Renal cortex interstitium (tissue), 15 donors: ENCODE measurements at places on chromosomes 6 and 20. TPM values are rescaled to one million over a fixed set of nuclear protein-coding genes. Genes with fewer than 3 reads are reported as not detected.

The KIF13A gene
- polyA plus RNA-seq: 34.6 TPM

The SIRPB1 gene
- 0.56 TPM for polyA plus RNA-seq

- no peak for DNase-seq
Observed at GRCh38 chr6:140095532-140095931, 721.1 kb upstream of the CITED2 start.

GRCh38 chr20:37501940-37502339 is 19.1 kb upstream of the NNAT start:
- DNase-seq: no peak

The SIRPB2 gene
- polyA plus RNA-seq: 0.83 TPM

- DNase-seq: no peak
Observed at GRCh38 chr20:8667306-8667705, 401.6 kb upstream of the PLCB4 start.

DNA sequence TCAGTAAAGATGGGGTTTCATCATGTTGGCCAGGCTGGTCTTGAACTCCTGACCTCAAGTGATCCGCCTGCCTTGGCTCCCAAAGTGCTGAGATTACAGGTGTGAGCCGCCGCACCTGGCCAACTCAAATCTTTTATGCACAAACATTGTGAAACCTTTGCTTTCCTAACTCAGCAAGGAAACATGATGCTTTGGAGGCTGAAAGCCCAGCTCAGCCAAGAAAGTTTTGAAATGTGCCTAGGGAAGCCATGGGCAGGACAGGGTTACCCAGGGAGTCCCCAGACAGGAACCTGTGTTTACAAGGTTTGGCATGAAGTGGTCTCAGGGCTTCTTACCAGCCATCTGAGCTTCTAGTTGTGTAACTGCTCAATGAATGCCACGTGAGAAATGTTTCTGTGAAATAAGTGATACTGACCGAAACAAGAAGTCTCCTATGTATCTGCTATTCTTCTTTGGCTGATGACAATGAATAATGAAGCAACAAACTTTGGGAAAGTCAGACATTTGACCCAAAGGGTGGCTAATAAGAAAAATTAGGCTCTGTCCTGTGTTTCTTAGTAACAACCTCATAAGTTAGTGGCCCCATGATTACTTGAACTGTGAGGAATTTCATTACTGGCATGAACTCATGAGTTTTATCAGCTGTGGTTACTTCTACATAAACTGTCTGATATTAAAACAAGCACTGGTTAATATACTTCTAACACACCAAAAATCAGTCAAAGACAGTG is 163.5 kb downstream of the KIF6 start:
- DNase-seq: no peak

GRCh38 chr20:35087791-35088190 is 4.8 kb downstream of the TRPC4AP start:
- DNase-seq: no peak

The MRPS26 gene
- polyA plus RNA-seq: 61.6 TPM

GRCh38 chr6:128161263-128161662 is 260.4 kb upstream of the THEMIS start:
- no peak for DNase-seq

GRCh38 chr6:44505751-44506150 is 118.2 kb downstream of the CDC5L start:
- no peak for DNase-seq

- DNase-seq: no peak
Observed at GRCh38 chr6:47700053-47700452, 1.7 kb downstream of the ADGRF4 start.

DNA sequence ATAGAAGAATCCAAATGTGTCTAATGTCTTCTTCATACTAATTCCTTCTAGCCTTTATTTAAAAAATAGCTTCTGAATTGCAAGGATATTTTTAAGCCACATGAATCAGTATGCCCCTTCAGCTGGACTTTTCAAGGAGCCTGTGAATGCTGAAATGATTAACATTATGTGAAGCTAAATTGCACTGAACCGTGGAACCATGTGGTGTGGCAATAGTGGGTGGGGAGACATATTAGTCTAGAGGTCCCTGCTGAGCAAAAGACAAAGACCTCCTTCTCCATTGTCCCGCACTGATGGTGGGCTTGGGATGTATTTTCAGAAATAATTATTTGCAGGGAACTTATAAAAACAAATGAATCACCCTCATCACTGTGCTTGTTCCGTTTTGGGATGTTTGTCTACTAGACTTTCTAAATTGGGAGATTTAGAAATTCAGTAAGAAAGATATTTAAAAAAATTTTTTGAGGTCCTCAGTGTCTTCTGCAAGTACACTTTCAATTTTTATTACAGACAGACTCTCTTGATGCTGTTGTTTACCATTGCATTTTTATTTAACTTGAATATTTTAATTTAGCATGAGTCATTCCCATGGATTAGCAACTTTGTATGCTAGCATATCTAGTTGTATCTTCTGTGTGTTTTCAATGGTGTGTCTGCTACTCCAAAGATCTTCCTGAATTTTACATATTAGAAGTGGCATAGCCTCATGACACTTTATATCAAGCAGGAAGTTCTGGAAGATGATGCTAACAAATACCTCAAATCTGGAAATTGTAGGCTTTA is 238.1 kb downstream of the LAMA2 start:
- no peak for DNase-seq

- DNase-seq: no peak
Observed at GRCh38 chr6:111952274-111952673, 79.0 kb upstream of the FYN start.

The CGA gene
- polyA plus RNA-seq: 5.9 TPM

GRCh38 chr6:87164506-87164905 is 9.1 kb downstream of the ZNF292 start:
- no peak for DNase-seq

DNA sequence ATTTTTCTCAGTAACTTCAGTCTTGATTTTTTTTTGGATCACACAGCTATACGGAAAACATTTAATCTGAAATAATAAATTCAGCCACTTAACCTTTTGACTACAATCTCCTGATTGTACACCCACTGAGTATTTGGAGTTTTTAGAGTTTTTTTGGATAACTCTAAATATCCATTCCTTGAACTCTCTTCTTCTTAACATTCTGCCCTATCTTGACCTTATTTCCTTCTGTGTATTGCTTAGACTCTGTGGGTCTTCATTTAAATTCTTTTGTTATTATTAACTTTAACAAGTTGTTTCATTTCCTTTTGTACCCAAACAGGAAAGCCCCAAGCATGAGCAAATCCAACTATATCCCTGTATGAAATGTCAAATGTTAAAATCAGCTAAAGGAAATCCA is 170.2 kb upstream of the PTCHD4 start:
- DNase-seq: no peak

- DNase-seq: no peak
Observed at GRCh38 chr6:33215271-33216116, 7.2 kb downstream of the RING1 start.

DNA sequence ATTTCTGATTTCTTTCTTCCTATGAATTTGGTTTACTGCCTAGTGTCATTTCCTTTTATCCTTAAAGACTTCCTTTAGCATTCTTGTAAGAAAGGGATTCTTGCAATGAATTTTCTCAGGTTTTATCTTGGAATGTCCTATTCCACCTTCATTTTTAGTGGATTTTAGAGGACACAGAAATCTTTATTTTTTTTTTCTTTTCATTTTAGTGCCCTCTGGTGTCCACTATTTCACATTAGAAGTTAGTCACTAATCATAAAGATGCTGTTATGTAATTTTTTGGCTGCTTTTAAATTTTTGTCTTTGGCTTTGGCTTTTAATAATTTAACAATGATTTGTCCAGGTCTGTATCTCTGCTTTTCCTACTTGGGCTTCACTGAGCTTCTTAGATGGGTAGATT is 28.1 kb downstream of the LMBRD1 start:
- DNase-seq: no peak

GRCh38 chr20:37263686-37264085 is 2.1 kb upstream of the GHRH start:
- no peak for DNase-seq

DNA sequence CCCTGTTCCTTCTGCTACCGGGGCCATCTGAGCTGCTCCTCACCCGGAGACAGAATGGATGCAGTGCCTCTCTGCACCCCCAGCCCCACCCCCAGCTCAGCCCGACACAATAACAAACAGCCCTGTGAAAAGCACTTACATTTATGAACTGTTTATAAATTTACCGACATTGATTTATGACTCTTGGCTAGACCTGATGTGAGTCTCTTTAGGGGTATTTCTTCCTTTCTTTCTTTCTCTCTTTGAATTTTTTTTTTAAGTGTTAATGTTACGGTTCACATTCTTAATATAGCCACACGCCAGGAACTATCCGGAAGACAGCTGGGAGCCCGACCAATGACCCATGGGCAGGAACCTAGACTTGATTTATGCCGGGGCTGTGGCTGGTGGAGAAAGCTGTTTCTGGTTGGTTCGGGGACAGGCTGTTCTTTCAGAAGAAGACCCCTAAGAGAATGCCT is 266.3 kb downstream of the CDC5L start:
- DNase-seq: peak; percentile 61

The LY6G6D gene
- 0.20 TPM for polyA plus RNA-seq

DNA sequence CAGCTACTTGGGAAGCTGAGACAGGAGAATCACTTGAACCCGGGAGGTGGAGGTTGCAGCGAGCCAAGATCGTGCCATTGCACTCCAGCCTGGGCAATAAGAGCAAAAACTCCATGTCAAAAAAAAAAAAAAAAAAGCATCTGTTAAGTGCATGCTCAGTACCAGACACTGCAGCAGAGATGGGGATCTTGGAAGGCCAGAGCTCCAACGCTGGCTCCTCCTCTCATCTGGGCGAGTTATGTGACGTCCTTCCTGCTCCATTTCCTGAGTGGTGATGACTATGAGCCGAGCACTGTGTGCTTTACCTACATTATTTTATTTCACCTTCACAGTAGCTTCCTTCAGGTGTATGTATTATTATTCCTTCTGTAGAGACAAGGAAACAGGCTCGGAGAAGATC is 38.5 kb upstream of the CDH22 start:
- DNase-seq: no peak

The DEFB124 gene
- polyA plus RNA-seq: not detected

DNA sequence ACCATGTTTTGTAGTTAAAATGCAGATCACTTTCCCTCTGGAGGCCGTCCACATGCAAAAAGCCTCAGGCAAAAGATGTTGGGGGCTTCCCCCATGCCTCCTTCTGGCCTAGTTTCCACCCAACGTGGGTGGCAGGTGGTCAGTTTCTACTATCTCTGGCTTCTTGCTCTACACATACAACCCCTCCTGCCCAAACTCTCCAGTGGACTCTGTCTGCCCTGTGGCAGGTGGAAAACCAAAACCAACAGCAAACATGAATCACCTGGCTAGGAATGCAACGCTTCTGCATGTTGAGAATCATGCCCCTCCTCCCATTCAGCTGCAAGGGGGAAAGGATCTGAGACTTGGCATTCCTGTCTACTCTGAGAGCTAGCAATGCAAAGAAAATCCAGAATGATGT is 94.8 kb downstream of the MBOAT1 start:
- DNase-seq: no peak

DNA sequence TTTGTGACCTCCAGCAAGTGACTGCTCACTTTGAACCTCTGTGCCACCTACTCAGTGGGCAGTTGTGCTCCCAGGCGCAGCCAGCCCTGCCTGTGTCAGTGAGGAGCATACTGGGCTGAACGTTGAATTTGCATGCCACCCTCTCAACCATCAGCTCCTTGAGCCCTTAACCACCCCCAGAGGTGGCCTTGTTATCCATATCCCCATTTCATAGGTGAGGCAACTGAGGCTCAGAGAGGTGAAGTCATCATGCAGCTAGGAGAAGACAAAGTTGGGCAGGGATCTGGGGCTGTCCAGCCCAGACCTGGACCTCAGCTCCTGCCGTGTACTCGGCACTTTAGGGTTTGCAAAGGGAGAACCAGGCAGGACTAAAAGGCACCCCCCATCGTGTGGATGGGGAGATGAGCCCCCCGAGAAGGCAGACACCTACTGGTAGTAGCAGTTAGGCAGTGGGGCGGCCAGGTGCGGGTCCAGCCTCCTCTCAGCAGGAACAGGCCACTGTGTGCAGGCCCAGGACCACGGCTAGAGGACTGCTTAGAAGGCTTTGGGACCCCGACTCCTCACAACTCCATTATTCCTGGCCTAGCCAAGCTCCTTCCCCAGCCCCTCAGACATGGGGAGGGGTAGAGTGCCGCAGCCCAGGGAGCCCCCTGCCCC is 100.8 kb upstream of the MYL9 start:
- no peak for DNase-seq

DNA sequence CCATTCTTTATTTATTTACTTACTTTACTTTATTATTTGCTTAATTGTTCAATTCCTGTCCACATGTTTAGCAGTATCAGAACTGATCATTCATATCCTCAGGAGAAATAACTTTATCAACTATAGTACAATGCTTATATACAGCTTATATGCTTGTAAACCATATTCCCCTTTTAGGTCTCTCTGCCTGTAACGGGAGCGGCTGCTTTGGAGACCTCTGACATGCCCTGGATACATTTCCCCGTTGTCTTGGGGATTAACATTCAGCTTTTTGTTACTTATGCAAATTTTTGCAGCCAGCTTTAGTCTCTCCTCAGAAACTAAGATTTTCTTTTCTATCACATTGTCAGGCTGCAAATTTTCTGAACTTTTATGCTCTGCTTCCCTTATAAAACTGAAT is 17.6 kb upstream of the FUT9 start:
- DNase-seq: no peak

DNA sequence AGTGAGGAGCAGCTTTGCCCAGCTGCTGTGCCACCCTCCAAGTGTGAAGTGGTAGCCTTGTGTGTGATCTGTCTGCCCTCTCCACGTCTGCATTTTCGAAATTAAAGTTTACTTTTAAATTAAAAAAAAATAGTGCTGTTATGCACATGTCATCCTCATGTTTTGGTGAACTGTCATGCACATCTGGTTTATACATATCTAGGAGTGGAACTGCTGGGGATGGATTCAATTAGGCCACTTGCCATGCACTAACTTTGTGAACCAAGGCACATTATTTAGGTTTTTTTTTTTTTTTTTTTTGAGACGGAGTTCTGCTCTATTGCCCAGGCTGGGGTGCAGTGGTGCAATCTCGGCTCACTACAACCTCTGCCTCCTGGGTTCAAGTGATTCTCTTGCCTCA is 3.6 kb downstream of the GTSF1L start:
- DNase-seq: no peak

DNA sequence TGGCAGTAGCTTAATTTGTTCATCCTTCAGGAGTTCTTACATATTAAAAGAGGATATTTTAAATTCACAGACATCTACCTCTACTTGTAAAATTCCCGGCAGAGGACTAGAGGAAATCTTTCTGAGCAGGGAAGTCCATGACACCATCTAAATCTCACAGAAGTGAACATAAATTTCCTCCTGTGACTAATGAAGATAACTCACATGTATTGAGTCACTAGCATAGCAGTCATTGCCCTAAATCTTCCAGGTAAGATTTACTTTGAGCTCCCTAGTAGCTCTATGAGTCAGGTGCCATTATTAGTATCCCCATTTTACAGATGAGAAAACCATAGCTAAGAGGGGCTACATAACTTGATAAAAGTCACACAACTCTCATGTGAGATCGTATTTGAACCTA is 1058.6 kb upstream of the FLRT3 start:
- no peak for DNase-seq

GRCh38 chr6:139239064-139239463 is 52.7 kb downstream of the TXLNB start:
- no peak for DNase-seq

The PTCHD4 gene
- 0.88 TPM for polyA plus RNA-seq

- no peak for DNase-seq
Observed at GRCh38 chr6:144181639-144182038, 31.3 kb downstream of the STX11 start.

The GATA5 gene
- polyA plus RNA-seq: 8.0 TPM
